ENCODE measurements at places on chromosomes 16 and 17.

GRCh38 chr17:66378296-66378695, 75.9 kb downstream of the PRKCA start:
- no peak for DNase-seq

GRCh38 chr16:68297908-68298307, 12.8 kb downstream of the SLC7A6OS start:
- no peak for DNase-seq

- DNase-seq, result no peak
Measured at GRCh38 chr17:69450918-69451317, 36.4 kb downstream of the MAP2K6 start.

DNA sequence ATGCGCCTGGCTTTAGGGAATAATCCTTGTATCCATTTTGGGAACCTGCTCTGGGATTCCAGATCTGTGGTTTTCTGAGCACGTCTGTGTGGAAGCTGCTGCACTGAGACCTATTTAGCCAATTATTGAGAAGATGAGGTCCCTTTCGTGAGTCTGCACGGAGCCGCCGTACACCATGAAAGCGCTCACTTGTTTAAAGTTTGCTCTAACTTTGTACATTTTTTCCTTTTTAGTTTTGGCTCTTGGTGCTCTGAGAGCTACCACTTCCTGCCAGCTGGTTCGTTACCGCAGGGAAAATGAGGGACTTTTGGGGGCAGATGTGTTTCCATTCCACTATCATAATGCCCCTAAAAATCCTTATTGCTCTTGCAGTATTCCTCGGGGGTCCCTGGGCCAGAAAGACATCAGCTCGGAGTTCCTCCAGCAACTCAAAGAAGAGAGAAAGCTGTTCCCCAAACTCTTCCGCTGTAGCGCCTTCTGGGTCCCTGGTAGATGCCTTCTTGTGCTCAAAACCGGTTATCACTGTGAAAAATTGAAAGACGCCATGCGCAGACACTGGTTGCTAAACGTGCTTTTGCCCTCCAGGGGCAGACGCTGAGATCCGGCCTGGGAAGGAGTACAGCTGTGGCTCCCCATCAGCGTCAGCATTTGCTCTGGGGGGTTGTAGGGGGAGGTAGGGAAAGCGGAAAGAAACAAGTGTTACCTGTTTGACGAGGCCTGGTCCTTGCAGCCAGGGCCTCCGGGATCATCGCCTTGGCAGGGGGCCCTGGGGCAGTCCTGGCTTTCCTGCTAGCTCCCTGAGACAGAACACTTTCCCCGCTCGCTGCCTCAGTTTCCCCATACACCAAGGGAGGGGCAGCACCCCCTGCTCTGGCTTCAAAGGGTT, 238.1 kb downstream of the MRTFB start:
- DNase-seq, result no peak

- no peak for DNase-seq
Measured at GRCh38 chr16:4879049-4879448, 31.8 kb downstream of the UBN1 start.

- DNase-seq, result no peak
Measured at GRCh38 chr16:9392956-9393355, 301.5 kb downstream of the HAPSTR1 start.

DNA sequence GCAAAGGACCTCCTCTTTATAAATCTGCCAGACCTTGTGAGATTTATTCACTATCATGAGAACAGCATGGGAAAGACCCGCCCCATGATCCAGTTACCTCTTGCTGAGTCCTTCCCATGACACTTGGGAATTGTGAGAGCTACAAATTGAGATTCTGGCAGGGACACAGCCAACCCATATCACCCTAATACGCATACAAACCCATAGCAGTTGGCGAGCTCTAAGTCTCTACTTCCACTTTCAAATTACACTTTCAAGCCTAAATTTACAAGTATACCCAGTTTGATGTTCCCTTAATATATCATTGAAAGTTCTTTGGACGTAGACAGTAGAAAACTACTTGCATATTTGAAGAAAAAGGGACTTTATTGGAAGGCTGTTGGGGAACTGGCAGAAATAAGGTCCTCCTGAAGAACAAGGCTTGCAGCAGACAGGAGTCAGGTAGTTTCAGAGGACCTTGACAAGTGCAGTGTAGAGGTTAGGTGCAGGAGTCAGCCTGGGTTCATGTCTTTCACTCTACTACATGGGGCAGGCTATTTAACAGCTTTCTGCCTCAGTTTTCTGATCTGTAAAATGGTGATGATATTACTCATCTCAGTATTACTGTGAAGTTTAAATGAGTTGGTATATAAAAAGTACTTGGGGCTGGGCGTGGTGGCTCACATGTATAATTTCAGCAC, 107.9 kb upstream of the EEF2KMT start:
- no peak for DNase-seq

GRCh38 chr16:58511933-58512815, 3.1 kb upstream of the SETD6 start:
- peak; percentile 46 for DNase-seq

GRCh38 chr17:78416791-78417530, 38.5 kb downstream of the PGS1 start:
- peak; percentile 83 for DNase-seq

GRCh38 chr16:8951447-8952280, 12.0 kb downstream of the USP7 start:
- no peak for DNase-seq

- DNase-seq, result no peak
Measured at GRCh38 chr16:76346210-76346609, 69.0 kb downstream of the CNTNAP4 start.

DNA sequence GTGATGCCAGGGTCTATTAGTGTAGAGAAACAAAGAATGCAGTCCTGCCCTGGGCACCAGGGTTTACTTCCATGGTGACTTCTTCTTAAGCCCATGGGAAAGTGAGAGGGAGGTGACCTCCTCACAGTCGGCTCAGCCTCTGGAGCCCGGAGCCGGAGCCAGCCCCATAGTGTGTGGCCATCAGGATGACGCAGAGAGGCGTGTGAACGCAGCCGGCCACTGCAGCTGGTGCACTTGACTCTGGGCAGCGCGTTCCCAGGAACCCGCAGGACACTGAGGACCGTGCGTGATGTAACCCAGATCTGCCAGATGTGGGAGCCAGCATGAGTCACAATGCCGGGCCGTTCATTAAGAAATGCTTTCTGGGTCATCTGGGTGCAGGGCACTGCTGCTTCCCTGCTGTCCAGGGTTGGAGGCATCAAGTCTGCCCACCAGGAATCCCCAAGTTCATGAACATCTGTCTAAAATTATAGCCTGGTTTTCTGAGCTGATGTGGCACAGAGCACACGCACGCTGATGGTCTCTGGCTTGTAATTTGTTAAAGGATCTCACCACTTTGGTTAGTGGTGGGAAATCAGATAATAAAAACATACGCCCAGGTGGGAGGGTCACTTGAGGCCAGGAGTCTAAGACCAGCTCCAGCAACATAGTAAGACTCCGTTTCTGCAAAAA, 114.1 kb downstream of the PITPNC1 start:
- peak; percentile 67 for DNase-seq

GRCh38 chr17:40064971-40065768, 2.4 kb downstream of the THRA start:
- peak; percentile 61 for DNase-seq

- DNase-seq, result no peak
Measured at GRCh38 chr17:73271072-73271471, 9.4 kb upstream of the CPSF4L start.

GRCh38 chr16:72894293-72895151, 153.4 kb downstream of the ZFHX3 start:
- DNase-seq, result no peak

DNA sequence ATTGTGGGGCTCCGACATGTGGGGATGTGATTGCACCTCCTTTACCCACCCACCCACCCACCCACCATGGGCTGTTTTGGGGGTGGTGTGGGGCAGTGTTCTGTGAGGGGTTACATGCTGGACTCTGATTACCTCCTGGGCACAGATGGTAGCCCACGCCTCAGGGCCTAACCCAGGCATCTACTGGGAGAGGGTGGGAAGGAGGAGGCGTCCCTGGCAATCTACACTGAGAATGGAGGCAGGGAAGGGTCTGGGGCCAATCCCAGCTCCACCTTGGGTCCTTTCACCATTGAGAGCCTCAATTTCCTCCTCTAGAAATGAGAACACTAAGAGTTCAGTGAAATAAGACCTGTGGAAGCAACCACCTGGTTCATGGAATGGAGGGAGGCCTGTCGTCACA, 11.7 kb upstream of the DOK4 start:
- DNase-seq, result no peak

DNA sequence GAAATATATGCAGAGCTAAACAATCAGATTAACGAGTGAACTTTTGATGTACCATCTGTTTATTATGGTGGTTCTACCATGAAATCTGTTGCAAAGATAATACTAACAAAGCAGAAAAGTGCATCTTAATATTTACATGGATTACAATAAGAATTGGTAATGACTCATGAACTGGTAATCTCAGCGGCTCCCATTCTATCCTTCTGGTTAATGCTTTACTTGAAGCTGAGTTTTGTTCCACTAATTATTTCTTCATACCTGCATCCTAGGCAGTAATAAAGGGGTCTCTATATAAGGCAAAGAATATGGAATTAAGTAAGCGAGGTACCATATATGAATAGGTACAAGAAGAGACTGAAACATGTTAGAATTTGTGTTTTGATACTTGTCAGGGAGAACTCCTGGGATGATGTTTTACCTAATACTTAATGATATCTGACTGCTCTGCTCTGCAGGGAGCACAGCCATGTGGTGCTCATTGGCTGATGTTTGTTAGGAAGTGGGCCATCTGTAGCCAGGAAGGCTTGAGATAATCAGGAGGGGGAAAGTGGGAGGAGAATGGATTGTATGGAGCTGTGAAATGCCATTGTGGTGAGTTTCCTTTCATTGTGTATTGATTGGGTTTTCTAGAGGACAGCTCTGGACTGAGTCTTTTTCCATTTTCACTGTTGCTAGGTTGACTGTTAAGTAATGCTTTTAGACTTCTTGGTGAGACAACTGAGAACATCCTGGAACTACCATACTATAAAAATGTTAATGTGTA, 52.6 kb downstream of the MAP2K6 start:
- no peak for DNase-seq

GRCh38 chr16:593406-593805, 3.5 kb downstream of the RAB40C start:
- DNase-seq, result no peak

DNA sequence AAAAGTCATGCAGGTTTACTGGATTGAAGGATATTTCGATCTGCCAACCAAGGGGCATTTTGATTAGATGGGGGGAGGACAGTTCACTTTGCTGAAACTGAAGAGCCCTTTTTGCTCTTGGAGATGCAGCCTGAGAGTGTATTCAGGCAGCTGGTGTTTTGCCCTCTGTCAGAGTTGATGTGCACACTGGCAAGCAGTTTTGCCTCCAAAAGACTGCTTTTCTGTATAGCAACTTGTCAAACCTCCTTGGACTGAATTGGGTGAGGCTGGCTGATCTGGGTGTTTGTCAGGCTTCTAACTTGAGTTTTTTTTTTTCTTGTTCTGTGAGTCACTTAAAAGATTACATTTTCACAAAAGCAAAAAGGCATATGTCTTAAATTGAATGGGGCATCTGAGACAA, 22.6 kb upstream of the ANKFN1 start:
- peak; percentile 14 for DNase-seq

GRCh38 chr17:27569884-27570577, 61.0 kb upstream of the LGALS9 start:
- no peak for DNase-seq

- no peak for DNase-seq
Measured at GRCh38 chr16:4309833-4310266, 6.0 kb upstream of the GLIS2 start.

GRCh38 chr16:57512296-57513001, 23.9 kb downstream of the CCDC102A start:
- no peak for DNase-seq

DNA sequence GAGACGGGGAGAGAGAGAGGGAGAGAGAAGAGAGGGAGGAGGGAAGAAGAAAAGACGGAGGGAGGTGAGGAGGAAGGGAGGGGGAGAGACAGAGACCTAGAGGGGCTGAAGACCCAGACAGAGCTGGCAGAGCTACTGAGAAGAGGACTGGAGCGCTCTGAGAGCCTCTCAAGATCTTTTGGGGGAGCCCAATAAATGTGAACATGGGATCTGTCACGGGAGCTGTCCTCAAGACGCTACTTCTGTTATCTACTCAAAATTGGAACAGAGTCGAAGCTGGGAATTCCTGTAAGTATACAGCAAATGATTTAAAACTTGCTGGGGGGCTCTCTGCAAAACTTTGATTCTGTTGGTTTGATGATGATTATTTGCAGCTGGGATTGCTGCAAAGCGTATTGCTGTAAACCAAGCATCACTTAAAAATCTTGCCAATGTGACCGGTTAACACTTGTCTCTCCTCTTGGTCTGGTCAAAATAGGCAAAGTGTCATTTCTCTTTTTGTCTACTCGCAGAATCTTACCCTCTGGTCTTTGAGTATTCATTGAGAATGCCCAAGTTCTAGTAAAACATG, 344 bp downstream of the CNTNAP4 start:
- peak; percentile 69 for DNase-seq

DNA sequence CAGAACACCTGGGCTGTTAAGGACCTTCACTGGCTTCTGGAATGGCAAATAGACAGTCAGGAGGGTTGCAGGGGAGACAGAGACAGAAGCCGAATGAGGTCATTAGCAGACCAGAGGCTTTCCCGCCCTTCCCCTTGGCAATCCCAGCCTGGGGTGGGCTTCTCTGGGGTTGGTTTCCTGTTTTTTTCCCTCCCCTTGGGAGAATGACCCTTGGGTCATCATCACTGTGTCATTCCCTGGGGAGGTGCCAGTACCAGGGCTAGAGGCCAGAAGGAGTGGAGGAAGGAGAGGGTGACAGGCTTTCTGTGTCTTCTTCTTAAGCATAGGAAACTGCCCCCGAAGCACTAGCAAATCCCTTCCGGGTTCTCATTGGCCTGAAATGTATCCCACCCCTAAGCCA, 42.9 kb upstream of the IL21R start:
- no peak for DNase-seq

GRCh38 chr17:19590912-19591551, 57.4 kb downstream of the SLC47A1 start:
- no peak for DNase-seq

DNA sequence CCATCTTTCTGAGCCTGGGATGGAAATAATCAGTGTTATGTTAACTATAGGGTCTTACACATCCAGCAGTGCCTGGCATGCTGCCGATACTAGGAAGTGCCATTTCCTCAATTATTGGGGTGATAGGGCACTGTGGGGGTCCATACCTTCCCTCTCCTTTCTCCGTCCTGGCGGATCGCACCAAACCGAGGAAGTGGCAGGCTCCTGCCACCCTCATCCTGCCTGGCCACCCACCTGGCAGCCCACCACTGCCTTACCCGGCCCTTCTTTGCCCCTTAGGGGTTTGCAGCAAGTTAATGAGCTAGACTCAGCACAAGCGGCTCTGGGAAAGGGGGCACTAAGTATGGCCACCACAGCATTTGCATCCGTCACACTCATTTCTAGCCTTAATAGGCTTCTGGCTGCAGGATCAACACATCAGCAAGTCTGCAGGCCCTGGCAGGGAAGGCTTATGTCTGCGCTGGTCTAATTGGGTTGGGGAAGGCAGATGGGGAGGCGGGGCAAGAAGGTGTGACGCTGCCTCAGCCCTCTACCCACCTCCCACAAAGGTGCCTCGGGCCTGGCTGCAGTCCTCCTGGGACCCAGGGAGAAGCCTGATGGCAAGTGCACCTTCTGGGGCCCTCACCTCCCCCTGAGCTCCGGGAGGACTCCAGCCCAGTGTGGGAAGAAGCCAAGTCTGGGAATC, 28.6 kb downstream of the DCAKD start:
- DNase-seq, result no peak

GRCh38 chr17:31425282-31426040, 34.0 kb downstream of the RAB11FIP4 start:
- DNase-seq, result peak; percentile 79

All from pons (tissue), 1 donor.